NCI-H1694 (cell line): ENCODE measurements at places on chromosomes 5 and 9.

DNA sequence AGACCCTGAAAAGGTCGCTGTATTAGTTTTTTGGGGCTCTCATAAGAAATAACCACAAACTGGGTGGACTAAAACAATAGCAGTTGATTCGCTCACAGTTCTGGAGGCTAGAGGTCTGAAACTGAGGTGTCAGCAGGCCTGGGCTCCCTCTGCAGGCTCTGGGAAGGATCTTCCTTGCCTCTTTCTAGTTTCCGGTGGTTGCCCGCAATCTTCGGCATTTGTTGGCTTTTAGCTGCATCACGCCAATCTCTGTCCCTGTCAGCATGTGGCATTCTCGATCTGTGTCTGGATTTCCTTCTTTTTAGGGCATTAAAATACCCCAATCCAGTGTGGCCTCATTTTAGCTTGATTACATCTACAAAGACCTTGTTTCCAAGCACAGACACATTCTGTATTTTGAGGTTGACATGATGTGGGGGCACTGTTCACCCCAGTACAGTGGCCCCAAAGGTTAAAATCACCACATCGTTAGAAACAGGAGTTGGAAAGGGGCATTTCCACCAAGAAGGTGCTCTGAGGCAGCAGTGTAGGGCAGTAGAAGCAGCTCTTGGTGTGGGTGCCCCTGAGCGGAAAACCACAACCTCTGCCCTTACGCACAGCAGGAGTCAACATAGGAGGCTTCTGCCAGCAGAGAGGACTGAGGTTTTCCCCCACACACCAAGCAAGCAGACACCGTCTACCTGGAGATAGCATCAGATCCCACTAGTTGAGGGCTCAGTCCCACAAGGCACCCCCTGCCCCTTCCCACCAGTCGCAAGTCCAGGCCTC, 13.5 kb downstream of the ZNF79 start:
- DNase-seq = no peak

GRCh38 chr5:66595756-66596635, at the start of gene MAST4:
TSS of gene MAST4 (plus strand) at chr5:66596393. CDS start at chr5:66596656, 263 bp downstream.
- peak; percentile 67 for DNase-seq

GRCh38 chr9:85523202-85523601, 218.6 kb downstream of the AGTPBP1 start:
- no peak for DNase-seq

DNA sequence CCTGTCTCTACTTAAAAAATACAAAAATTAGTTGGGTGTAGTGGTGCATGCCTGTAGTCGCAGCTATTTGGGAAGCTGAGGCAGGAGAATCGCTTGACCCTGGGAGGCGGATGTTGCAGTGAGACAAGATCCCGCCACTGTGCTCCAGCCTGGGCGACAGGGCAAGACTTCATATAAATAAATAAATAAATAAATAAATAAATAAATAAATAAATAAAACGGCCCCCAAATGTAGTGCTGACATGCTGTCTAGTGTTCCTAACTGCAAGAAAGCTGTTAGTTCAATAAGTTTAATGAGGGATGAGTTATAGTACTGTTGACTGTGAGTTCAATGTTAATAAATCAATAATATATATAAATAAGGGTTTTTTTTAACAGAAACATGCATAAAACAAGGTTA, 7.5 kb upstream of the CYFIP2 start:
- no peak for DNase-seq

GRCh38 chr5:37811866-37812265, 28.0 kb downstream of the GDNF start:
- no peak for DNase-seq
